ENCODE measurements at places on chromosomes 13 and 19.

DNA sequence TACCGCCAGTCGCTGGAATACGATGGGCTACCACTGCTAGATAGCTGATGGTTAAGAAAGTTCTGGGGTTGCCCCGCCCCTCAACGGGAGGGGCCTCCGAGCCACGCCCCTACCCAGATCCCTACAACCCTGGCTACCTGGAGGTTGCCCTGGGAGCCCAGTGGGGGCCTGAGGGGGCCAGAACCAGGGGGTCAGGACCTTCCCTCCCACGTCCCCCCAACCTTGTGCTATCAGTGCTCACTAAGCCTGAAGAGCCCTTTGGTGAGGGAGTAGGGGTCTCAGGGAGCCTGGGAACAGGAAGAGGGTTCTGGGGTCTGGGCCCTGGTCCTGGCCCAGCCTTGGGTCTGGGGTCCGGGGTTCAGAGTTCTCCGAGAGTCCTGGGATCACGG lies 8.9 kb downstream of the OCEL1 start:
- DNase-seq: peak; percentile 71

DNA sequence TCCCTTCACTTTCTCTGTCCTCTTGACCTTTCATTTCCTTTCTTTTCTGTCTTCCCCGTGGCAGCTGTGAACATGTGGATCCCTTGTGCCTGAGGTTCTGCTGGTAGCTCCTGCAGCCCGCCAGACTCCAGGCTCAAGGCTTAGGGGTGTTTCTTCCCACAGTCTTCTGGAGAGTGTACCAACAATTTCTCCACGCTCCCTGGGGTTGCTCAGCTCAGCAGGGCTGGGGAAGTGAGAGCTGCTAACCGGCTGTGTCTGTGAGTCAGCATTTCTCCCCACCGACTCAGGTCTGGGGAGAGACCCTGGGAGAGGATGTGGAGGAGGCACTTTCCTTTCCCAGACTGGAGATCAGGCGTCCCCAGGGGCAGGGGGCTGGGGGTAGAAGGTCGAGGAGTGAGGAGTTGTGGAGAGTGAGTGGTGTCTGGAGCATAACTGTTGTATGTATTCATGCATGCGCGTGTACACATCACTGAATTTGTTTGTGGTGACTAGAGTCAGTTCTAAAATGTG lies 193.6 kb downstream of the KCNRG start:
- DNase-seq: no peak

GRCh38 chr19:54063350-54064116 lies at the start of gene VSTM1:
Gene VSTM1 (minus strand): TSS chr19:54063897. CDS start chr19:54063777, 120 bp downstream.
- no peak for DNase-seq

GRCh38 chr19:18905513-18906236 lies 9.7 kb upstream of the CERS1 start:
- DNase-seq: no peak

- DNase-seq: no peak
Measured at GRCh38 chr13:38012096-38012495, 142.5 kb upstream of the TRPC4 start.

DNA sequence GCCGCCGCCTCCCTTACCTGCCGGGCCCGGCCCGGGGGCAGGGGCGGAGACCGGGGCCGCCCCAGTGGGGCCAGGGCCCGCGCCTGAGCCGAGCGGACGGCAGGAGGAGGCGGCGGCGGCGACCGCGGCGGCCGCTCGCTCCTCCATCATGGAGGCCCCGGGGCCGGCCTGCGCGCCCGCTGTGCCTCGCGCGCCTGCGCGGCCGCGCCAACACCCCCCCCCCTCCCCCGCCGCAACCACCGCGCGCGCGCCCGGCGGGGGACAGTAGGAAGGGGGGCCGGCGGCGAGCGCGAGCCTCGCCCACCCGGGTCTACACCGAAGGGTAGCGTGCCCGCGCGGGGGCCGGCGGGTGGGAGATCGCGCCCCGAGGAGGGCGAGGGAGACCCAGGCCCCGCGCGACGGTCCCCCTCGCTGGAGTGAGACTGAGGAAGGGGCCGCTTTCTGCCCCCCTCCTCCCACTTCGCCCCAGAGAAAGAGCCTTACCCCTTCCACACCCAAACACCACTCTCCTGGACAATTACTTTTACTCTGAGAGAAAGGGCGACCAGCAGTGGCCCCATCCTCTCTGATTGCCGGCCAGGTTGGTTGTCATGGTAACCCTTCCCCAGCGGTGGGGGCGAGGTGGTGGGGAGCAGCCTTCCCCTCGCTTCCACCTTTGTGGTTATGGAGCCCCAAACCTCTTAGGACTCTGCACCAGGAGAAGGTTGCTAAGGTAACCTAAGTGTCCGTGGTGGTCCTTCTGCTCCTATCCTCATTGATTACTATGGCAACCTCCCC lies at the start of gene STRN4:
TSS of gene STRN4 (minus strand) at position 170 of the 777 bp plus-strand sequence. CDS start at position 150, 20 bp downstream.
- peak; percentile 34 for DNase-seq

DNA sequence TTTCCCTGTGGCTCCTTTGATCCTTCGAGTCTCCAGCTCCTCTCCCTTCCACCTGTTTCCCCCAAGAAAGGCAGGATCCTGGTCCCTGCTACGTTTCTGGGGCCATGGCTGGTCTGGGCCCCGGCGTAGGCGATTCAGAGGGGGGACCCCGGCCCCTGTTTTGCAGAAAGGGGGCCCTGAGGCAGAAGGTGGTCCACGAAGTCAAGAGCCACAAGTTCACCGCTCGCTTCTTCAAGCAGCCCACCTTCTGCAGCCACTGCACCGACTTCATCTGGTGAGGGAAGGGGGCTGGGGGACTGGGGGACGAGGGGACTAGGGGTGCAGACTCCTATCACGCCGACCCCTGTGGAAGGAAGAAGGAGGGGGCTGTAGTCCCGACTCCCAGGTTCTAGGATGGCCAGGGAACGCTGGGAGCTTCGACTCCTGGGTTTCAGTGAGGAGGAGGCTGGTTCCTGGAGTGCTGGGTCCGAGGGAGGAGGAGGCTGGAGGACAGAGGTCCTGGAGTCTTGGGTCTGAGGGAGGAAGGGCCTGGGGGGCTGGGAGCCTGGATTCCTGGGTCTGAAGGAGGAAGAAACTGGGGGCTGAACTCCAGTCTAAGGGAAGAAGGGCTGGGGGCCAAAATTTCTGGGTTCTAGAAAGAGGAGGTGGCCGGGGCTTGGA lies 524 bp downstream of the PRKCG start:
- no peak for DNase-seq

- DNase-seq: peak; percentile 95
Measured at GRCh38 chr19:56252699-56253422, 19.7 kb upstream of the EDDM13 start.

GRCh38 chr13:31631746-31632145 lies 107.6 kb upstream of the RXFP2 start:
- DNase-seq: no peak

DNA sequence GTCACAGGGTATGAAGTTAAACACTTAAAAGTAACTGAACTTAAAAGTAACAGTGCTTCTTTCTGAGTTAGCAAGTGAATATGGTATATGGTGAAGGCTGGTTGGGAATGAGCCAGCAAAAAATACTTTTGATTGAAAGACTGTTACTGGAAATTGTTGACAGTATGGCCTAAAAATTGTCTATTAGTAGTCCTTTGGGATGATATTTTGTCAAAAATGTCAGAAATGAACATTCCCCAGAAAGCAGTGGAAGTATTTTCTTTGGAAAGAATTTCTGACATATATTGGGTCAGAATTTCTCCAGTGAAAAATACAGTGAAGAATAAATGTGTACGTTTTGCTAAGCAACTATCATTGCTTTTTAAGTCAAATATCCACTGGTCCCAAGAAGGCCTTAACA lies 860.5 kb downstream of the PCDH9 start:
- no peak for DNase-seq

DNA sequence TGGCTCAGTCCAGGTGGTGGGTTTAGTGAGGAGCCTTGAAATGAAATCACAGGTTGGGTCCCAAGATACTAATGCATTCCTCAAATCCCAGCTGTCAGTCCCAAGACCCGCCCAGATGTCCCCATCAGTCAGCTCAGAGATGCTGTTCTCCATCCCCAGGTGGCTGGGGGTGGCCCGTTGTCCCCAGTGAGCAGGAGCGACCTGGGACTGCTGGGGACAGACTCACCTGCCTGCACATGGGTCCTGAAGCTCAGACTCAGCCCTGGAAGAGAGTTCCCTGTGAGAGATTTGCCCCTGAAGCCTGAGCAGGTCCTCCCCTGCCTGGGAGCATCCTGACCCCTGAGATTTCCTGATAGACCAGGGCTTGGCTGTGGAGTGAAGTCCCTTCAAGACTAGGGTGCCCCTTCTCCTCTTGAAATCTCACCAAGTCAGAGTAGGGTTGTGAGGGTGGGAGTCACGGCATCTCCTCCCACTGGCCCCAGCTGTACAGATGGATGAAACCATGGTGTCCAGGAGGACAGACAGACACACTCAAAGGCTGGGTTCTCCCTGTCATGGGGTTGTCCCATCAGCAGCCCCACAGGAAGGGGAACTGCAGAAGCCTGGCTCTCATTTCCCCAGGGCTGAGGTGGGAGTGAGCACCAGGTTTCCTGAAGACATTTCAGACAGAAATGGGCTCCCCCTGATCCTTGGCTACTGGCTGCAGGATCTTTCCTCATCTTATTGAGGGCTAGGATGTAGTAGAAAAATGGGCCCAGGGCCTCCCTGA lies 14.4 kb downstream of the LILRA5 start:
- DNase-seq: no peak

- DNase-seq: no peak
Measured at GRCh38 chr13:100627120-100627519, 38.5 kb upstream of the GGACT start.

DNA sequence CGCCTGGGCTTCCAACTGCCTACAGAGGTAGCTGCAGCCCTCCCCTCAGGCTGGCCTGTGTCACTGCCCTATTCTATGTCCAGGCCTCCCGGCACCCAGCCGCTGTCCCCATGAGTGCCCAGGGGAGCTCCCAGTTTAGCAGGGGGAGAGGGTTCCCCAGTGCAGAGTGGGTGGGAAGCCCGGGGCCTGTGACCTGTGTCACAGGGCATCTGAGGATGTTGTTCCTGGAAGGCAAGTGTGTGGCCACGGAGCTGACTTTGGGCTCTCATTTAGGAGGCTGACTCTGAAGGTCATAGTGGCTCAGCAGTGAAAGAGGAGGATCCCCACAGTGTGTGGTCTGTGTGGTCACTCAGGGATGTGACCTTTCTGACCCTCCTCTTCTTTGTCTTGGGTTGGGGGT lies 25.1 kb downstream of the PPP1R37 start:
- no peak for DNase-seq

DNA sequence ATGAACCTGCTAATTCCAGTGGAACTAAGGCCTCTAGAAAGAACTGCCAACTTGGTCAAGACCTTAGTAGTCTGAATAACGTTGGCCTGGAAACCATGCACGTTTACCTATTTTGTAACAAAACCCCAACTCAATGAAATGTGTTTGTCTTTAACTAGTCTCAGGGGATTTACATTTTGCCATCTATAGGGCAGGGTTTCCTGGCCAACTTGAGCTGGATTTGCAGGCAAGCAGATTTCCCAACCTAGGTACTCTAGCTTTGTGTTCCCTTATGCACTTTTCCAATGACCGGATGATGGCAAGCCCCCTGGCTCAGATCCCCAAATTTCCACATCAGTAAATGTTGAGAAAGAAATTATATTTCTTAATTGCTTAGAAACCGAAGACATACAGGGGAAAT lies 114.5 kb downstream of the IRS2 start:
- DNase-seq: no peak

- DNase-seq: no peak
Measured at GRCh38 chr13:100845128-100845757, 170.6 kb upstream of the TMTC4 start.

DNA sequence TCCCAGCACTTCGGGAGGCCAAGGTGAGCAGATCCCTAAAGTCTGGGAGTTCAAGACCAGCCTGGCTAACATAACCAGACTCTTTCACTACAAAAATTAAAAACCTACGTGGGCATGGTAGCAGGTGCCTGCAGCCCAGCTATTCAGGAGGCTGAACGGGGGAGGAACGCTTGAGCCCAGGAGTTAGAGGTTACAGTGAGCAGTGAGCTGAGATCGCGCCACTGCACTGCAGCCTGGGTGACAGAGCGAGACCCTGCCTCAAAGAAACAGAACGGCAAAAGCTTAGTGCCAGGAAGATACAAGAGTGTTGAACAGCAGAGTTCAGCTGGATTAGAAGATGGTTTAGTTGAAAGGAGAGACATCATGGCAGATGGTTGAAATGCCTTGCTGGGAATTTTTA lies 24.1 kb upstream of the RNF113B start:
- DNase-seq: no peak

DNA sequence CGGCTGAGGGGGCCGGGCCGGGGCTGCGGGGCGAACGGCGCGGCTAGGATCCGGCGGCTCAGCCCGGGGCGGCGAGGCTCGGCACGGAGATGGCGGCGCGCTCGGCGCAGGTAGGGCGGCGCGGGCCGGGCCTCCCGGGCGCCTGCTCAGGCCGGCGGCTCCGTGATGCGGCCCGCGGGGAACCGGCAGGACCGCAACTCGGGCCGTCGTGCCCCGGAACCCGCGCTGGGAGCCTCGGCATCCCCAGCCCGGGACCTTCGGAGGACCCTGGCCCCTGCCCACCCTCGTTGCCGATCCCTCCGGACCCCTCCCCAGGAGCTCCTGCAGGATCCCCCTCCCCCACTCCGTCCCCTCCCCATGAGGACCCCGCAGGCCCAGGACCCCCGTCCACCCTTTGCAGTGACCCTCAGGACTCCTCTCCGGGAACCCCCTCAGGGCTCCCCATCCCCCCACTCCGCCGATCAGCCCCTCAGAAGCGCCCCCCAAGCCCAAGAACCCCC lies 304 bp downstream of the EVI5L start:
- DNase-seq: no peak
